Stimulated activated CD8-positive, alpha-beta memory T cell treated with anti-CD3 and anti-CD28 coated beads, Interleukin-7, amount 100 ng/mL, for 48 hours (primary cell): ENCODE measurements at places on chromosomes 3 and 15.

DNA sequence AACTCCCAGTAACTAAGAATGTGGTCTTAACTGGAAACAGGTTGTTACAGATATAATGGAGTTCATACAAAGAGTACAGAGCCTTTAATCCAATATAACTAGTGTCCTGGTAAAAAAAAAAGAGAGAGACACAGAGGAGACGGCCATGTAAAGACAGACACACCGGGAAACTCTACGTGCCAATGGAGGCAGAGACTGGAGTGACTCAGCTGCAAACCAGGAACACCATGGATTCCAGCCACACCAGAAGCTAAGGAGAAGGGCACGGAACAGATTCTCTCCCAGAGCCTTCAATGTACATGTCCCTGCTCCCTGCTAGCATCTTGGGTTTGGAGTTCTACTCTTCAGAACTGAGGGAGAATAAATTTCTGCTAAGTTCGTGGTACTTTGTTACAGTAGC is 4.5 kb downstream of the RNF168 start:
- no peak for DNase-seq

- DNase-seq = no peak
Measured at GRCh38 chr3:27108322-27108721, 260.9 kb downstream of the NEK10 start.

- DNase-seq = no peak
Measured at GRCh38 chr15:85905751-85906450, 111.2 kb upstream of the KLHL25 start.

DNA sequence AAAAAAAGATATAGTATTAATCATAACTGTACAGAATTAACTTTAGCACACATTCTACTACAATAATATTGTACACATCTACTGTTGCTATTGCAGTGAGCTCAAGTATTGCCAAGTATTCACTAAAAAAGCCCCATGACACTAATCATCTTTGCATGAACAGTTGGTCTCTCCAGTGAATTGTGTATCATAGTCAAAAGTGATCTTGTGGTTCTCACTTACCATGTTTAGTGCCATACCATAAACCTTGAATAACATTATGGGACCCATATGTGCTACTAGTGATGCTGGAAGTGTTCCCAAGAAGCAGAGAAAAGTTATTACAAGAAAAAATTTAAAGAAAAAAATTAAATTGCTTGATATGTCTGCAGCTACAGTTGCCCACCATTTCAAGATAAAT is 177.1 kb downstream of the PCCB start:
- no peak for DNase-seq

GRCh38 chr3:170839518-170840100 is 30.4 kb downstream of the RPL22L1 start:
- DNase-seq = no peak

DNA sequence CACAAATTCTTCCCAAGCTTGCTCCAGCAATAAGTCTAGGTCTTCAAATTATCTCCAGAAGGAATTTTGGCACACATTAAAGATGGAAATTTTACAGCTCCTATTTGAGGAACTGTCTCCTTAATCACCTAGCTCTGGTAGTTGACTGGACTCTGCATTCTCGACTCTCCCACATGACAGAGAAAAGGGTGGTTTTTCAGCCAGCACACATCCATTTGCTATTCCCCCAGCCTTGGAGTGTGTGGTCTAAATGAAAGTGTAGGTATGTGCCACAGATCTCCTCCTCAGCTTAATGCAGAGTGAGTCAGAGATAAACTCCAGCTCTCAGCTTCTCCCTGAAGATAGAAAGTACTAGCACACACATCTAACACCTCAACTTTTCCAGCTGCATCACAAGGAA is 62.2 kb upstream of the ALCAM start:
- no peak for DNase-seq

DNA sequence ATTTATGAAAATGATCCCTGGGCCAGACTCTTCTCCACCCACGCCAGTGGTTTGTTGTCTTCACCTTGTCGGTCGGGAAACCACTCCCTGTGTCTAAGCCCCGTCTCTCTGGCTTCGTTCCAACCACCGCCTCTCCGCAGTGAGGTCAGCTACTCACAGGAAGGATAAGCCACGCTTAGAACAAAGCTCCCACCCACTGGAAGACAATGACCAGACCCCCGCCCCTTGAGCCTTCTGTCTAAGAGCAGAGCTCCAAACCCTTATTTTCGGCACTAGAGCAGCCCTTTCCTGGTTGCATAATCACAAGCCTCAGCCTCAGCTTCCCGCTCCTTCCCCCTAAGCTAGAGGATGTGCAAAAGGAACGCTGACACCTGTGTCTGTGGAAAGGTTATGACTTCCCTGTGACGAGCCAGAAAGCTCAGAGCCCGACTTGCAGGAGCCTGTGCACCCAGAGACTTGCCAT is 114.9 kb upstream of the MEF2A start:
- peak; percentile 60 for DNase-seq

- DNase-seq = no peak
Measured at GRCh38 chr15:60371175-60372051, 26.4 kb downstream of the ANXA2 start.

DNA sequence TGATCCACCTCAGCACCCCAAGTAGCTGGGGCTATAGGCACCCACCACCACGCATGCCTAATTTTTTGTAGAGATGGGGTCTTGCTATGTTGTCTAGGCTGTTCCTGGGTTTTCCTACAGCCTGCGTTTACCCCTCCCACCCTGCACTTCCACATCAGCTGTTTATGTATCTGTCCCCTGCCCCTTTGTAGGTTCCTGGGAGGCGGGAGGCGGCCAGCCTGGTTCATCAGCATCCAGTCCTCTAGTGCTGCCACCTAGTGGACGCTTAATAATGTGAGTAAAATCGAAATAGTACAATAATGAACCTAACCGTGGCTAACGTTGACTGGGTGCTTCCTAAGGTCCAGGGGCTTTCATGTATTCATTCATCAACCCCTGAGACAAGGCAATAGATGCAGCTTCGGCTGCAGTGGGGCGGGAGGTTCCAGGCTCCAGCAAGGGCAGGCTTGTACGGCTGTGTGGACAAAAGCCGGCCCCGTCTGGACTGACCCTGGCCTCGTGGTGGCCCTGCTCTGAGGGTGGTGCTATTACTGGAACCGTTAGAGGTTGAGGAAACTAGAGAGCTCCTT is 1.2 kb upstream of the LCTL start:
- peak; percentile 5 for DNase-seq

DNA sequence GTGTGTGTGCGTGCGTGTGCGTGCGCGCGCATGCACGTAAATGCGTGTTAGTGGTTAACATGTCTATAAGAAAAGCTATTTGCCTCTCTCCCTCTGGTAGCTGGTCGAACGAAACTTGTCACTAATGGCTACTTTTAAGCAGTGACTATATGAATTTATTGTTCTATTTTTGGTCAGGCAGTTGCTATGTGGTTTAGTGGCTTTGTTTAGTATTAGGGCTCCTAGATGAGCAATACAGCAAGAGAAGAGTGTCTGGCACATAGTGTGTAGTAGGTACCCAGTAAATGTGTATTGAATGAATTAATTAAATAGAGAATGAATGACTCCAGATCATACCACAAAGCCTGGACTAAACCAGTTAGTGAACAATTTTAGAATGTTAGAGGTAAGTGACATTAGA is 171.6 kb downstream of the PPM1L start:
- DNase-seq = no peak

- DNase-seq = no peak
Measured at GRCh38 chr3:132346841-132347736, 29.9 kb downstream of the ACP3 start.

GRCh38 chr3:39346785-39347585 is 17.5 kb downstream of the CCR8 start:
- no peak for DNase-seq

DNA sequence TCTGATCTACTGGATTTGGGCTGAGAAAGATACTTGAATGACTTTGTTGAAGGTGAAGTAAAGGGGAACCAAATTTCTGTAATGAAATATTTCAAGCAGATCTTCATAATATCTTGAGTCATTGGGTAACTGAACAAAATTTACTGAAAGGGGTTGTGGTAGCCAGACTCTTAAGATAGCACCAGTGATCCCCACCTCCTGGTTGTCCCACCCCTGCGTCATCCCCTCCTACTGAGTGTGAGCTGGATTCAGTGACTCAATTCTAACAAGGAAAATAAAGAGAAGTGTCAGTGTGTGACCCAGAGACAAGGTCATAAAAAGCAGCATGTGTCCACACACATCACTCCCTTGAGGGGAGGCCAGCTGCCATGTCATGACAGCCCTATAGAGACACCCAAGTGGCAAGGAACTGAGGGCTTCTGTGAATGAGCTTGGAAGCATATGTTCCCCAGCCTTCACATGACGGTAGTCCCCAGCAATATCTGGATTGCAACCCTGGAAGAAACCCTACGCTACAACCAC is 107.1 kb downstream of the MECOM start:
- DNase-seq = no peak

GRCh38 chr3:180265551-180265950 is 228.8 kb upstream of the PEX5L start:
- no peak for DNase-seq

DNA sequence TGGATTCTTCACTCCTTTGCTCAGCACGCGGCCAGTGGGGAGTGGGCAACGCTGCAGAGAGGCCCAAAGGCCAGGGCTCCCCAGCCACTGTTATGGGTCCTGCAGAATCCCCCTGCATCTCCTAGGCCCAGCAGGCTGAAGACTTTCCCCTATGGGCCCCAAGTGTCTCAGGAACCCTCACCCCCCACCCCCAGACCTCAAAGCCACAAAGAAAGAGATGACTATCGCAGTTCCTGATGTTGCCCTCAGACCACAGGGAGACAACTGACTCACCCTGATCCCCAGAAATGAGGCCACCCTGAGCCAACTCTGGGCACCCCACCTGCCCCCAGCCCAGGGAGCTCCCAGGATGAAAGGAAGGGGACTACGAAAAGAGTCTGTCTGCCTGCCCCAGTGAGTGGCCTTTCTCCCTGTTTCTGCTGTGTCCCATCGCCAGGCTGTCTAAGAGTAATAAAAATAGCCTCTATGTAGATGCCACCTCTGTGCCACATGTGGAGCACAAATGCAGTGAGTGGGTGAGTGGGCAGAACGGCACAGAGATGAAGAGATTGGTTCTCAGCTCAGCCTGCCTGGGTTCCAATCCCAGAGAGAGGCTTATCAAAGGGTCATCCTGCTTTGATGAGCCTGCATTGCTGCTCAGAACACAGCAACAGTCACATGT is 283.0 kb downstream of the UACA start:
- peak; percentile 76 for DNase-seq
